ENCODE measurements at places on chromosomes 4 and X. TPM values are rescaled to one million over a fixed set of nuclear protein-coding genes. Genes with fewer than 3 reads are reported as not detected.

GRCh38 chr4:5691491-5692132, 16.7 kb downstream of the EVC2 start:
- DNase-seq, result no peak
- H3K27me3 ChIP-seq, result no peaks in the 10 kb centered on the region
- no peak overlapping the region for H3K27ac ChIP-seq
- no peaks in the 10 kb centered on the region for H3K4me1 ChIP-seq

Gene EGF
- total RNA-seq, result 1.1 TPM

Gene UCP1
- total RNA-seq, result not detected

DNA sequence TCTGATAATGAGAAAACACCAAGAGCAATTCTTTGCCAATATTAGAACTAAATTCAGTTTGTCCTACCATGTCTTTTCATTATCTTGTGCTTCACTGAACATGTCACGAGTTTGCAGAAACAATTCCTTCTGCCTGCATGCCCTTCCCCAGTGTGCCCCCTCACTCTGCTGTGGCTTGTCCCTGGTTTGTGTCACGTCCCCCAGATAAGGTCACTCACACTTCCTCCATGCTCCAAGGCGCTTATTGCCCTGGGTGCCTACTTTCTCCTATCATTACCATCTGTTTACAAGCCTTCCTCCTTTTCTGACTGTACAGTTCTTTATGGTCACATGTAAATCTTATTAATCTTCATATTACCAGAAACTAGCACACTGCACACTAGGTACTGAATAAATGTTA, 394.1 kb downstream of the KCNIP4 start:
- no peaks in the 10 kb centered on the region for H3K27me3 ChIP-seq
- no peaks in the 10 kb centered on the region for H3K36me3 ChIP-seq
- no peaks in the 10 kb centered on the region for H3K4me1 ChIP-seq
- no peak overlapping the region for H3K27ac ChIP-seq

DNA sequence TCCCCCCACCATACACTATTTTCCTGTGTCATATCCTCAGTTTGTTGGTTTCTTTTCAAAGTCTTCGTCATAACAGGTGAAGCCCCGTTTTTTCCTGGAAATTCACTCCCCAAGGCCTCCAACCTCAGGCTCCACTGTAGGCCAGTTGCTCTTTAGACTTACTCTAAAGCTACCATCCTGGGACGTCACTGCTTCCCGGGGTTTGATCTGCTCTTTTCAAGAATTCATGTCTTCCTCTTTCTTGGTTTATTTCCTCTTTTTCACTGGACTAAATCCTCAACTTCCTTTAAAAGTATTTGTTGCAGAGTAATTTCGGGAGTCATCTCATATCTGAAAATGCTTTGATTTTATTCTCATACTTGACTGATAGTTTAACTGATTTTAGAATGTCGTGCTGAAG, 6.5 kb upstream of the SERTM2 start:
- DNase-seq, result no peak
- H3K36me3 ChIP-seq, result no peaks in the 10 kb centered on the region
- no peaks in the 10 kb centered on the region for H3K4me1 ChIP-seq
- H3K27me3 ChIP-seq, result no peaks in the 10 kb centered on the region
- H3K27ac ChIP-seq, result no peak overlapping the region
- H3K4me3 ChIP-seq, result no peak overlapping the region

DNA sequence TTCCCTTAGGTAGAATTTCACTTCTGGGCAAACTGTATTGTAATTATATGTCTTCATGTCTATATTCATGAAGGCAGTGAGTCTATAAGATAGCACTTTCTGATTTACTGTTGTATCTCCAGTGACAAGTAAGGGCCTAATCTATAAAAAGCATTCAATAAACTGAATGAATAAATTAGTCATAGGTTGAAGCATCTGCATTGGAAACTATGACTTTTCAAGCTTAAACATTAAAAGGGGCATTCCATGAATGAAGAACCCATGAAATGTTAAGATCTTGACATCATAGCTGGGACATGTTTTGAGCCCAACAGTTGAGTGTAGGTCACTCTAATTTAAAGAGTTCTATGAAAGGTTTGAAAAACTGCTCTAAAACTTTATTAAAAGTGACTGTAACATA, 159.3 kb upstream of the LCORL start:
- H3K4me3 ChIP-seq, result no peak overlapping the region
- no peaks in the 10 kb centered on the region for H3K36me3 ChIP-seq
- no peaks in the 10 kb centered on the region for H3K4me1 ChIP-seq
- H3K27ac ChIP-seq, result no peak overlapping the region
- no peaks in the 10 kb centered on the region for H3K27me3 ChIP-seq
- DNase-seq, result no peak

- H3K4me3 ChIP-seq, result no peak overlapping the region
- peaks cover 2% of the 10 kb centered on the region for H3K27me3 ChIP-seq
- no peak overlapping the region for H3K27ac ChIP-seq
- no peaks in the 10 kb centered on the region for H3K36me3 ChIP-seq
These were observed 986 bp downstream of the MTMR8 start for GRCh38 chrX:64394059-64394873.

GRCh38 chr4:127624173-127624572, 8.6 kb upstream of the INTU start:
- no peak overlapping the region for H3K27ac ChIP-seq
- H3K4me1 ChIP-seq, result peaks cover 8% of the 10 kb centered on the region
- peaks cover 6% of the 10 kb centered on the region for H3K27me3 ChIP-seq
- no peak for DNase-seq
- H3K36me3 ChIP-seq, result no peaks in the 10 kb centered on the region

GRCh38 chr4:104763554-104764222, 269.0 kb upstream of the CXXC4 start:
- no peaks in the 10 kb centered on the region for H3K36me3 ChIP-seq
- no peak overlapping the region for H3K27ac ChIP-seq
- no peak overlapping the region for H3K4me3 ChIP-seq
- DNase-seq, result no peak
- no peaks in the 10 kb centered on the region for H3K27me3 ChIP-seq
- no peaks in the 10 kb centered on the region for H3K4me1 ChIP-seq

Gene PRKX
- 8.7 TPM for total RNA-seq

DNA sequence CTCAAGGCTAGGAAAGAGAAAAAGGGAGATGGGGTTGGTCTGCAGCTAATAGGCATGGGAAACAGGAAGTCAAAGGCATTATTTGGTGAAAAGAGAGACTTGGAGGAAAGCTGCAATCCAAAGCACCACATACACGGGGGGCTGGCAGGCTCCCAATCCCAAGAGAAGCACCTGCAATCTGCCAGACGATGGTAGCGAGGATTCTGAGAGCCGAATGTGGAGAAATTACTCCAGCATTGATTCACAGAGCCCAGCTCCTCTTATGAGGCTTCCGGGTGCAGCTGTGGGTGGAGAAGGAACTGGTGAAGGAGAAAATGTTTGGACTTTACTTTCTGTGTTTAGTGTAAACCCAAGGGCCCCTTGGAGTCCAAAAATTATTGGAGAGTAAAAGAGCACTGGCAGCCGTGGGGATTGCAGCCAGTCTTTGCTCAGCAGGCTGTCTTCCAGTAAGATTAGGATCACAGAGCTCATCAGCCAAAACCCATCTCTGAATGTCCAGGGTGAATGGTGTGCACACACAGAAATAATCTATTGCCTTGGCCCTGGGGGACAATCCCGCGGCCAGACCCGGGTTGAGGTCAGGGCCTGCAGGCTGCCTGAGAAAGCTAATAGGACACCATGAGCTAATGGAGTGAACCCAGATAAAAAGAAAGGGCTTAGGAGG, 197.6 kb downstream of the KIT start:
- no peak overlapping the region for H3K27ac ChIP-seq
- DNase-seq, result no peak
- no peaks in the 10 kb centered on the region for H3K36me3 ChIP-seq
- H3K27me3 ChIP-seq, result peaks cover 4% of the 10 kb centered on the region

DNA sequence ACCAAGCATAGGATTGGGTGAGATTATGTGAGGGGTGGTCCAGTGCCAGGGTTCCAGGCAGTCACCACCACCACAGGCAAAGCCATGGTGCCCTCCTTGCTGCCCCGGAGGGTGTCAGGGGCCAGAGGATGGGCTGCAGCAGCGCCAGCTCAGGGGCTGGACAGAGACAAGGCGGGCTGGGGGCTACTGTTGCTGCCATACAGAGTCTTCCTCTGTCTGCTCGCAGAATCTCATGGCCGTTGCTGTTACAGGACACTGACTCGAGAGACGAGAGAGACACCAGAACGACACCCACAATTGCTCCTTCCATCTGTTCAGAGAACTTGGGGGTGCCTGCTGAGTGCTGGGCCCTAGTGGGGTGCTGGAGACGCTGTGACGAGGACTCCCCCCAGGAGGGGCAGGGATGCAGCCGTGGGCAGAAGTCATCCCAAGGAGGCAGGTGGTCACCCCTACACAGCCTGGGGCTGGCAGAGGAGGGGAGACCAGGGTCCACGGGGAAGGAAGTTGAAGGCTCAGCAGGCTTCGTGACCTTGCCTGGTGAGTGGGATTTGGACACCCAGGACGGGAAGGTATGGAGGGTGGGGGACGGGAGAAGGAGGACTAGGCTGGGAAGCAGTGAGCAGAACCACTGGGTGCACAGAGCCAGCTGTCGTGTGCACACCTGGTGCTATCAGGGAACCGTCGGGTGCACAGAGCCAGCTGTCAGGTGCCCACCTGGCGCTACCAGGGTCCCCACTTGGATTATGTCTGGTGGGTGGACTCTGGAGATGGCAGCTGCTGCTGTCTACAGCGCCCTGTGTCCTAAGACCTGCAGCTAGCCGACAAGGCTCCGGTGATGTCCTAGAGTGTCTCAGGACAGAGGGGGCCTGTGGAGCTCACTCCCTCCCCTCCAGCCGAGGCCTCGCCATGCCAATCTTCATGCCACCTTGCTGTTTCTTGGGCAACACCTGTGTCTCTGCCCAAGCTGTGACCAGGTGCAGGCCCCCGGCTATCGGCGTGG, 43.9 kb upstream of the HMX1 start:
- no peak overlapping the region for H3K4me3 ChIP-seq
- H3K27ac ChIP-seq, result no peak overlapping the region
- H3K4me1 ChIP-seq, result no peaks in the 10 kb centered on the region
- DNase-seq, result no peak

Gene TRO
- 12.0 TPM for total RNA-seq

Gene FGF2
- total RNA-seq, result 386 TPM

DNA sequence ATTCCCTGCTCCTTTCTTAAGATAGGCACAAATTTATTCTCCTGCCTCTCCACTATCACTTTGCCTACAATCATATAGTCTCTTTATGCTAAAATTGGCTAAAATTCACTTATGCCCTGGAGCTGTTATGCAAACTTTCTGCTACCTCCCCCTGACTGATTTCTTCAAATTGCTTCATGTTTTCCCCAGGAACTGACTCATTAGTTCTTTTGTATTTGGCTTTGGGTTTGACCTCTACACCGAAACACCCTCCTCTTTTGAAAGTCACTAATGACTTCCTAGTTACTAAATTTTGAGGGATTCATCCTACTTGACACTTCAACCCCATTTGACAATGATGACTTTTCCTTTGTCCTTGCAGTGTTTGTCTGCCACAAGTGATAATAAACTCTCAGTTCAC, 222.6 kb downstream of the NDST4 start:
- no peaks in the 10 kb centered on the region for H3K4me1 ChIP-seq
- no peaks in the 10 kb centered on the region for H3K36me3 ChIP-seq
- no peak for DNase-seq
- H3K27ac ChIP-seq, result no peak overlapping the region
- no peak overlapping the region for H3K4me3 ChIP-seq
